ENCODE measurements at places on chromosomes 16 and 17.

GRCh38 chr17:79890706-79891105, 51.5 kb upstream of the CBX4 start:
- no peak for DNase-seq

DNA sequence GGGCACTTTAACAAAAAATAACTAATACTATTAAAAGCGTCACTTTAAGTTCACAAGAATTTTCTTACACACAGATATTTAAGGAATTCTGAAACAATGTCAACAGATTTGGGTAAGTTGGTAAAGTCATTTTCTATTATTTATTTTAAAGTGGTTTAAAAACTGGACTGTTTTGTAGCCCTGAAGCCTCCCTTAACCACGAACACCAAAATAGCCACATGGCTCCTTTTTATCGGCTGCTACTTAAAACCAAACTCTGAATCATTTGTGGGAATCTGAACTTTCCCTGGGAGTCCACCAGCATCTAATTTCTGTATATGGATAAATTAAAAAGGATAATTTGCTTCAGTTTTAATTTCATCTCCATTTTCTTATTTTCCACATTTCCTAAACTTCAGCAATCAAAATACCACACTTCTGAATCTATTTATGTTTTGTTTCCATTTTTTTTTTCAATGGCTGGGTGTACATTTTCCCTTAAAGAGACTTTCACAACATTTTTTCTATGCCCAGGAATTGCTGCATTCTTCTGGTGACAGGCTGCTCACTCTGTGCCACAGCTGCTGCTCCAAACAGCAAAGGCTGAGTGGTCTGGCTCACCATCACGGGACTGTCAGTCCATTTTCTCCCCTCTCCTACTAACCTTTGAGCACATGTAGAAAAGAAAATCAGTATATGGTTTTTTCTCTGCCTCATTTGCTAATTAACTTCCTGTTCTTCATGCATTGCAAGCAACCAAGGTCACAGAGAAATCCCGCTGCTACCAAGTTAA, 255.5 kb upstream of the KCNJ16 start:
- DNase-seq = no peak

DNA sequence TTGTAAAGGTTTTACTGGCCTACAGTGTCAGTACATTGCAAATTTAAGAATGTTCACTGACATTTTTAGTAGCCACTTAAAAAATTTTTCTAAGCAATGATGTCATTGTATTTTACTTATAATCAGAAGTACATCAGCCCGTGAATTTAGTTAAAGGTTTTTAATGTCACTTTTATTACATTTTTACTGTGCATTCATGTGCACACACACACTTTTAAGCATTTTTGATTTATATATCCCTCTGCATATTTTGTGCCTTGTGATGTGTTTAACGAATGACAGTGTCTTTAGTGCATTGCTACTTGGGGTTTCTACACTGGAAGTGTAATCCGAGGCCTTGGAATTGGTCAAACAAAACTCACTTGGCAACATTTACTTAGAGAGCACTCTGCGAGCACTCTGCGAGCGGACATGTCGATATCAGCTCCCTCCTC, 190.4 kb downstream of the WWOX start:
- no peak for DNase-seq

GRCh38 chr17:27494192-27495091, 38.2 kb downstream of the KSR1 start:
- DNase-seq = no peak

DNA sequence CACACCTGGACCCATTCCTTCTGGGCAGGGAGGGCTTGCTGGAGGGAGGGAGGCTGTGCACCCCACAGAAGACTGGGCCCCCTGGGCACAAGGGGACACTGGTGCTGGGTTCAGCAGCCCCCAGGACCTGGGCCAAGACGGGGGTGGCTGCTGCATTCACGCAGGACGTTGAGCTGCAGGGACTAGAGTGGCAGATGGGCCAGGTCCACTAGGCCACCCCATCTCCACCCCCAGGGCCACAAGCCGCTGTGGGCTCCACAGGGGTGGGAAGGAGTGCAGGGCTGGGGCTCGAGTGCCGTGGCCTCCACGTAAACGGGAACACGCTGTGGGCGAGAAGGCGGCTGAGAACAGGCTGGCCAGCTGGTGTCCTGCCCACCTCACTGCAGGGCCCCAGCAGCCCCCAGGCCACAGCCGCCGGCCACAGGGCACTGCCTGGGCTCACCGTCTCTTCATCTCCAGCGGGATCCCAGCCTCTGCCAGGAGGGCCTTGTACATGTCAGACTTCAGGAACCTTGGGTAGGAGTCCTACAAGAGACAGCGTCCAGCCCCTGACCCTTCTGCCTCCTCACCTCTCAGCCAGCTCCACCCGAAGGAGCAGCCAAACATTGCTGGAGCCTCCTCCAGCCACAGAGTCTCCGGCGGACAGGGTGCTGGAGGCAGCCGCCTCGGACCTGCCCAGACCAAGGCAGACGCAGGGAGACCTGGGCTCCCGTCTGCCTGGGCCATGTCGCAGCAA, 6.5 kb downstream of the RGS11 start:
- DNase-seq = no peak

GRCh38 chr16:2244926-2245795, 6.2 kb downstream of the ECI1 start:
- no peak for DNase-seq

GRCh38 chr16:80828495-80828894, 24.1 kb upstream of the CDYL2 start:
- no peak for DNase-seq

DNA sequence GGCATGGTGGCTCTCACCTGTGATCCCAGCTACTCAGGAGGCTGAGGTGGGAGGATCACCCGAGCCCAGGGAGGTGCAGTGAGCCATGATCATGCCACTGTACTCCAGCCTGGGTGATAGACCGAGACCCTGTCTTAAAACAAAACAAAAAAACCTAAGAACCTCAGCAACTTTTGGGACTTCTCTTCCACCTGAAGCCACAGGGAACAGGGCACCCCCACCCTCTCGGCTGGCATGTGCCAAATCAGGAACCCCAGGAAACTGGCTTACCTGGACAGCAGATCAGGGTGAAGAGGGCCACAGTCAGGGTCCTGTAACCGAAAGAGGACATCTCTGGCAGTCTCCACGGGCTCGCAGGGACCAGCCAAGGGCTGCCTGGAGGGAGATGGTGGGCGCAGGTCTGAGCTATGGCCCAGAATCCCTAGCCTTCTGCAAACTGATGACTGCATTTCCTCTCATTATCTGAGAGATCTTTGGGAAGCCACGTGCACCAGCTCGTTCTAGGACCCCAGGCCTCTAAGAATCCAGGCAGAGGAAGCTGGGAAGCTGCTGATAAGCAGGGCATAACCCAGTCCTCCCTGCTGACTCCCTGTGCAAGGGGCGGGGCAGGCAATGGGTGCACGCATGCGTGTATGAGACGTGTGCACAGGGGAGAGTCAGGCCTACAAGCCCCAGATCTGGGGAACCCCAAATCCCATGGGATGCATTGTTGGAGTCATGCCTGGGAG, 8.4 kb downstream of the PRR29 start:
- DNase-seq = no peak

GRCh38 chr17:40151414-40151963, 11.2 kb downstream of the CASC3 start:
- no peak for DNase-seq

GRCh38 chr16:84896847-84897246, 77.1 kb downstream of the CRISPLD2 start:
- no peak for DNase-seq

DNA sequence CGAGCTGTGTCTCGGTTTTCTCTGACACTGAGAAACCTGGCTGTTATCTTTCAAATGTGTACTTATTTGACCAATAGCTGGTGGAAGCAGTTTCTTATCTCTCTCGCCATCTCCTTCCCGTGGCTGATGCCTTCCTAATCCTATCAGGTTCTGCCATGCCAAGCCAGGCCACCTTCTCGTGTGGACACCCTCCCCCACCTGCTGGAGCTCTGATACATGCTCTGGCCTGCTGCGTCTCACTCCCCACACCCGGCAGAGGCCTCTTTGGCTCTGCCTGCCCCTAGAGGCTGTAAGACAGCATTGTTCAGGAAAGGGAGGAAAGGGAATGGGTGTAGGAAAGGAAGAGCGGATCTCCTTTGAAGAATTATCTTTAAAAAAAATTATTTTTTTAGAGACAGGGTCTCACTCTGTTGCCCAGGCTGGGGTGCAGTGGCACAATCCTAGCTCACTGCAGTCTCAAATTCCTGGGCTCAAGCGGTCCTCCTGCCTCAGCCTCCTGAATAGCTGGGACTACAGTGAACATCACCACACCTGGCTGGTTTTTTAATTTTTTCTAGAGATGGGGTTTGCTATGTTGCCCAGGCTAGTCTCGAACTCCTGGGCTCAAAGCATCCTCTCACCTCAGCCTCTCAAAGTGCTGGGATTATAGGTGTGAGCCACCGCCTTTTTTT, 7.5 kb upstream of the ARMC5 start:
- no peak for DNase-seq

- DNase-seq = no peak
These were observed 262.4 kb downstream of the CNTNAP4 start for GRCh38 chr16:76539609-76540008.

GRCh38 chr16:85570735-85571562, 42.2 kb upstream of the GSE1 start:
- DNase-seq = no peak

GRCh38 chr17:17783825-17784656, 52.7 kb downstream of the SREBF1 start:
- DNase-seq = no peak

DNA sequence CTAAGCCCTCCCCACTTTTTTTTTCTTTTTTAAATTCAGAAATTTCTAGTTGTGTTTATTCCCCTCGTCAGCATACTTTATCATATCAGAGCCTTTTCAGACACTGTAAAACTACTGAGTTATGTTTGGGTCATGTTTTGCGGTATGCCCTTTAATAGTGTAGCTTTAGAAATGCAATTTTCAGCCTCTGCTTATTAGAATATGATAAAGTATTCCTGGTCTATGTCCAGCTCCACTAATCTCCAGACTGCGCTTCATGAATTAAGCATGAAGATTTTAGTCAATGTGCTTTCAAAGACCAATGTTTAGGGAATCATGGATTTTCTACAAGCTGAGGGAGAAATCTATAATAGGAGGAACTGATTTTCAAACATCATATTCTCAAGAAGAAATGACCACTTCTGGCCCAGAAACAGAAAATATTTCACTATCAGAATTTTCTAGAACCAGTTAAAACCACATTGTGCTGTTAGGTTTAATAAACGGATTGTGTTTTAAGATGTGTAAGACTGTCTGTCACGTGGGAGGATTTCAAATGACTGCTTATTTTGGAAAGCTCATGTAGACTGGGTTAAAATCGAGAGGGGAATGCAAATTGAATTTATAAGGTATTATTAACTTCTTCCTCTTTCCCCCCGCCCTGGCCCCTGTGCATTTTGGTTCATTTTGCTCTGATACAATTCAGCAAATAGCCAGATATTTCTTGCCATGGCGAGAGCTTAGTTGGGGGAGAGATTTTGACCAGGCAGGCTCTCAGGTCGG, 498.5 kb downstream of the WWOX start:
- DNase-seq = no peak

GRCh38 chr17:41073676-41074075, 8.0 kb upstream of the KRTAP2-4 start:
- DNase-seq = no peak

DNA sequence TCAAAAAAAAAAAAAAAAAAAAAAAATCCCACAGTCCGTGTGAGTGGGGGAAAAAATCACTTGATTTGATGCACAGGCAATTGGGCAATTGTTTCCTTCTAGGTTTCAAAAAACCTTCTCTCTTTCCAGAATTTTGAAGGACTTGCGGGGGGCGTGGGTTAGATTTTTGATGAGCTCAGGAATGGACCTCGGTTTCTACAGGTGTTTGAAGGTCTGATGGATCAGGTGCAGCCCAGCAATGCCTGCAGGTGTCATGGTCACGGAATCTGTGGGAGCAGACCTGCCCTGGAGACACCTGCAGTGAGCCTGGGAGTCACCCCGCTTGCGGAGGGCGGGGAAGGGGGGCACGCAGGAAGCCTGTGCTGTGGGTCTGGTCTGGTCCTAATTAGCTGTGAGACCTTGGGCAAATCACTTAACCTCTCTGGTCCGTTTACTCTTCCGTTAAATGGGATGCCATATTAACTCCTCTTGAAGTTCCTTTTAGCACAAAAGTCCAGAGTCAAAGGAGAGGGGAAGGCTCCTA, 174.2 kb downstream of the IRF8 start:
- no peak for DNase-seq

GRCh38 chr16:9316615-9317014, 225.2 kb downstream of the HAPSTR1 start:
- DNase-seq = no peak

DNA sequence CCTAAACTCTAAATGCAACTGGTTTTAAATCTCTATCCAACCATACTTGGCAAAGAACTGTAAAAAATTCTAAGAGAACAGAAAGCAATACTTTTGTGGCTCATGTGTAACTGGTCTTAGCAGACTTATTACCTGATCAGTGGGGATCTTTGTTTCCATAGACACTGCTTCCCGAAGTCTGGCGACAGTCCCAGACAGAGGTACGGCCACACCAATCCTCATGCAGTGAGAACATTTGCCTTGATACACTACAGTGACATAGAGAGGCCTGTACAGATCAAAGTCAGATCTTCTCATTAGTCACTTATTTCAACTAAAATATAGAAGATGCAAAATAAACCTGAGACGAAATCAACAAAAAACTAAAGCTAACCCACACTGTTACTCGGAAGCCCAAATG, 43.9 kb downstream of the USP31 start:
- DNase-seq = no peak

DNA sequence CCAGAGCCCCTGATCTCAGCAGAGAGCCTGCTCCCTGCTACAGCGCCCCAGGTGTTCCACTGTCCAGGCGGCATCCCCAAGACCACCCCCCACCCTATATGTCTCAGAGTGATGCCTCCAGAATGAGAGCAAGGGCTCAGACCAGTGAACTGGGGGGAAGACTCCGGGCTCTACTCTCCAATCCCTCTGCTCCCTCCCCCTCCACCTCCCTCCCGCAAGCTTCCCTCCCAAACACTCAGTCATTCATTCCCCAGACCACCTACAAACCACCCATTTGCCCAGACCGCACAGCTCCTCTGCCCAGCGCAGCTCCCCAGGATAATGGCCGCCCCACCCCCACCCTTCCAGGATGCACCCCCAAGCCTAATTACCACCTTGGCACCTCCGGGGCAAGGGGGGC, 59.4 kb upstream of the TAC4 start:
- no peak for DNase-seq

DNA sequence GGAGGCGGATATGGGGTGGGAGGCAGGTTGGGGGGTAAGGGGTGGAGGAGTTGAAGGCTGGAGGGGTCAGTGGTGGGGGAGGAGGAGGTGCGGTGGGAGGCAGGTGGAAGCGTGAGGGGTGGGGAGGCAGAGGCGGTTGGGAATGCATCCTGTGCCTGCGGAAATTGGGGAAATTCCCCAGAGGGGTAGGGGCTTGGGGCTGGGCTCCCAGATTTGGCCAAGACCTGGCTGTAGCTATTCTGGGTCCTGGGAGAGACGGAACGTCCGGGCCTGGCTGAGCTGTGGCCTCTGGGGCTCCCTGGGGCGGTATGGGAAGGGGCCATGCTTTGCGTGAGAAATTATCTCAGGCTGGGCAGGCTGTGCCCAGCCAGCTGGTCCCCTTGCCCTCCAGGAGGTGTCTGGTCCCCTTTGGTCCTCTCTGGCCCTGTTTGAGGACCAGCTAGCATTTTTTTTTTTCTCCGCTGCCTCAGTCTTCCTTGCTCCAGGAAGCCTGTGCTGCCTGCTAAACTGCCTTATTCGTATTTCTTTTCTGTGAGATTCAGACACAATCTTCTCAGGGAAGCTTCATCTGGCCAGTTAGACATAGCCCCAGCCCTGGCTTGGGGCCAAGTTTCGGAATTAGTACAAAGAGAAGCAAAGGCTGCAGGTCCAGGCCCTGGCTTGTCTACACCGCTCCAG, 7.3 kb upstream of the TRPV2 start:
- no peak for DNase-seq

- no peak for DNase-seq
These were observed 19.1 kb upstream of the NCBP3 start for GRCh38 chr17:3865176-3865575.
